ENCODE measurements at places on chromosomes 7 and 10.

- DNase-seq = no peak
Observed at GRCh38 chr7:80279760-80280159, 145.1 kb downstream of the GNAI1 start.

GRCh38 chr7:1533547-1534329, 3.2 kb downstream of the MAFK start:
- peak; percentile 72 for DNase-seq

GRCh38 chr10:133012573-133013359, 70.4 kb upstream of the CFAP46 start:
- DNase-seq = no peak

DNA sequence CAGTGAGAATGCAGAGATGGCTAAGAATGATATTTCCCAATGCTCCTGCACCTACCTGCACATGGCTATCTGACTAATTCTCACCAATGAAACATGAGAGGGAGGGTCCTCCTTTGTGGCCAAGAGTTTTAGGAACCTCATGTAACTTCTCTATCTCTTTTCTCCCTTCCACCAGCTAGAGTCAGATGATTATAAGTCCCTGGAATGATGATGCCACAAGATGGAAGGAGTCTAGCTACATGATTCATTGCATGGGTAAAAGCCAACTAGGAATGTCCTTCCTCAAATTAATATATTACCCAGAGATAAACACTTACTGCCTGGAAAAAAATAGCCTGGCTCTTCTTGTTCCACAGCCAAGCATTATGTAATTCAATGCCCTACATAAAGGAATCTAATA, 55.1 kb upstream of the AASS start:
- DNase-seq = peak; percentile 5

GRCh38 chr7:1224086-1224716, 8.5 kb upstream of the UNCX start:
- DNase-seq = no peak

DNA sequence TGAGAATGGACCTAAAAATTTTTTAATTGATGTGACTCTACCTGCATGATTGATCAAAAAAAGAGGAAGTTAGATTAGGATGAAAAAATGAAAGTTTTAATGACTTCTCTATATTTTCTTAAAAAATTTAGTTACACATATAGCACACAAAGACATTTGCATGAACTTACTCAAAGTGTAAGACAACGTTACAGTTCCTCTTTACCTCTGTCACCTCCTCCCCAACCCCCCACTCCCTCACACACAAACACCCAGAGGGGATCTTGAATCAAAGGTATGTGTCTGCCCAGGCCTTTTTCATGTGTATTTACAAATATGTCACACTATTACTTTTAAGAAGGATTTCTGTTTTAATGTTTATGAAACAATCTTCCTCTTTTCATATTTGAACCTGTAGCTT, 20.6 kb upstream of the CDCA7L start:
- DNase-seq = no peak

DNA sequence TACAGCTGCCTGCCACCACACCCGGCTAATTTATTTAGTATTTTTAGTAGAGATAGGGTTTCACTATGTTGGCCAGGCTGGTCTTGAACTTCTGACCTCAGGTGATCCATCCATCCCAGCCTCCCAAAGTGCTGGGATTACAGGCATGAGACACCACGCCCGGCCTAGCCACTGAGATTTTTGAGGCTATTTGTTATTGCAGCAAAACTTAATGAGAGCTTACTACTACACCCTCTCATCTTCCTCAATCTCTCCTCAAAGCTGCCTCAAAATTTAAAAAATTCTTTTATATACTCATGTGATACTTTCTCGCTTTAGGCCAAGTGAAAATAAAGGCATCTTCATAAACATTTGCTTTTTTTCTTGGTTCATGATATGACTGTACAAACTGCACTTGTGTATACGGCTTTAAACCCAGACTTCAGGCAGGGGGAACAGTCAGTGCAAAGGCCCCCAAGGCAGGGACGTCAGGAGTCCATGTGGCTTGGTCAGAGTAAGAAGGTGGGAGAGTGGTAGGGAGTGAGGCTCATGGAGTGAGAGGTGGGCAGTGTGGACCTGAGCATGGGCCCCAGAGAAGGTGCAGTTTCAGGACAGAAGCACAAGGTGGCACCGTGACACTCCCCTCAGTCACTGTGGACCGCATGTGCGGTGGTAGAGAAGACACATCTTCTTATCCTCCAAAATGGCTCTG, 55.5 kb downstream of the SYPL1 start:
- peak; percentile 70 for DNase-seq

- DNase-seq = no peak
Observed at GRCh38 chr7:39624442-39624807, 1.1 kb downstream of the RALA start.

- DNase-seq = no peak
Observed at GRCh38 chr10:34746094-34746493, 69.0 kb downstream of the PARD3 start.

DNA sequence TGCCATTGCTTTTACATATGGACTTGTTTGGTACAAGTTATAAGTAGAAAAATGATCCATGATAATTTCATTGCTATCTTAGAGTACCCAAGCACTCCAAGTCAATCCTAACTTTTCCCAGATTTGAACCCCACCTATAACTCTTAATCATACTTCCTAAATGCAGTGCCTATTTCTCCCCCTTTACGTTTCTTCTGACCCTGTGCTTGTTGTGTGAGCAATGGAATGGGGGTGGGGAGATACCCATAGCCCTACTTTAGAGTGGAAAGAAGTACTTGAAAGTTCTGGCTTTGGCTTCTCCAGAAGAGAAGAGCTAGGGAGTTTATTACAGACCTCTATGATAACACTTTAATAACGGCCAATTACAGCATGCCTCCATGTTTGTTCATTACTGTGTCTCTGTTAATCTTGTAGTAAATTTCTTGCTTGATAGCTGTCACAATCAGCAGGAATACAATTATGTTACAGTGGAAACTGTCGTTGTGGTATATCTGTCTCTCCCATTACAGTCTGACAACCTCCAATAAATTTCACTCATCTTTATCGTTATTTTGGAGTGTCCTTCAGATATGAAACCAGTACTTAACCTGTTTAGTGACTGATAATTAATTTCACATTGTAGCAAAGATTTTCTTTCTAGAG, 34.0 kb downstream of the CNPY1 start:
- no peak for DNase-seq

DNA sequence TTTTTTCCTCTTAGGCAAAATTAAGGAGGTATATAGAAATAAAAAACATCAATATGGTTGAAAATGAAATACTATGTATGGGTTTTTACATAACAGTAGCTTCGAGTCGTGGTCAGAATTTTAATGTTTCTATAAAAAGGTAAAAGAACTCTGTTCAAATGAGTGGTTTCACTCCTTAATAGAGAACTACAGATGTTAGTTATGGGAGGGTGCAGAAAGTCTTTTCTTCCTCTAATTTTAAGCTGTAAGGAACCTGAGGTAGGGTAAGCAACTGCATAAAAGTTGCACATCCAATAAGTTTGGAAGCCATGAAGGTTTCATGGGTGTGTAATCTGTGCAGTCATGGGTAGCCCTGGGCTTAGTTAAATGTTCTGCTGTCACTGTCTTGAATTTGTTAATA, 141.3 kb downstream of the SUGCT start:
- DNase-seq = no peak

DNA sequence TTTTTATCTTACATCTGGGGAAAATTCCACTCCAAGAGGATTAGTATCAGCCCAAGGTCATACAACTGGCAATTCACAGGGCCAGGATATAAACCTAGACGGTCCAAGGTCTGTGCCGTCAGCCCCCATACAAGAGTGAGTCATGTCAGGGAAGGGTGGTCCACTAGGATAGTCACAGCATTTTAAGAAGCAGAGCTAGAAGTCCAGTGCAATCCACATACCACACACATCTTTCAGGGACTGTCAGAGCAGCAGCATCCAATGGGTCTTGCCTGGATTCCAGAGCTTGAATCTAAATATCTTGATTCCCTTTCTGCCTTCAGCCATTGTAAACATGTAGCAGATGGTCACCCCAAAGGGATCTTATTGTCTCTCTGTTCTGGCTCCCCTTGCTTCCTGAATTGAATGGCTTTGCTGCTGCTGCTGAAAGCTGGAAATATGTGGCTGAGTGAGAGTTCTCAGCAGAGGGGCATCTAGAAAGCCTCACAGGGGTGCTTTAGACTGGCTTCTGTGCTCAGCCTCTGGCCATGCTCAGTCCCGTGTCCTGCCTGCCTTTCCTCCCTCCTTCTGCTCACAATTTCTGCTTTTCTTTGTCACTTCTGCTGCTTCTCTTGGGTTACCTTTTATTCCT, 9.9 kb upstream of the OR6V1 start:
- DNase-seq = peak; percentile 9

DNA sequence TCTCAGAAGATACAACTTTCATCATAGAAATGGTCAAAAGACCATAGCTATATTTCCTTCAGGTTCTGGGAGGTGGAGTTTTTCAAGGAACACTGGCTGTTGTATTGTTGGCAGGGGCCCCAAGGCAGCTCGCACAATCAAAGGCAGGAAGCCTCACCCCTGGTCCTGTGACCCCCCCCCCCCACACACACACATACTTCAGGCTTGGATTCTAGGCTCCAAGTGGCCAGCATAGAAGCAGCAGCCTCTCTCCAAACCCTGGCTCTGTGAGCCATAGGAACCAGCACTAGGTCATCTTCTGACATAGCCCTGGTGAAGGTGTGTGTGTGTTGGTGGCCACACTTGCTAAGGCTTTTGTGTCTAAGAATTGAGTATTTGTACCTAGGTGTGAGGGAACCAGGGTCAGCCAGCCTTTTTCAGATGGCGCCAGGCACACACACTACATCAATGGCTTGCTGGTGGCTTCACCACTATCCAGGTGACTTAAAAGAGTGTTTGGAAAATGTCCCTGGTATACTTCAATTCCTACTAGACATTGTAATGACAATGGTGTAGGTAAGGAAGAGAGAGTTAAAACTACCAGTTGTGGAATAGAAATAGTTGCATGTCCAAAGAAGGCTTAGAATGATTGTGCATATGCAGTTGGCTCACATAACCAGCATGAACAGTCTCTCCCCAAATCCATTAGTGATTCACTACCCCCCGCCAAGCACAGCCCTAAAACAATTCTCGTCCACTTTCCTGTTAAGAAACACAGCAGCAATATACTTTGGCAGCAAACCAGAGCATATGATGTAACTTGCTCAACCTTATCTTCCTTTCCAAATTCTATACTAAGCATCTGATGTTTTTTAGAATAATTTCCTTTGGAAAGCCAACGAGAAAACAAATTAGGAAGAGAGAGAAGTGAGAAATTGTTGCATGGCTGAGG, 91.3 kb downstream of the AVL9 start:
- peak; percentile 99 for DNase-seq

DNA sequence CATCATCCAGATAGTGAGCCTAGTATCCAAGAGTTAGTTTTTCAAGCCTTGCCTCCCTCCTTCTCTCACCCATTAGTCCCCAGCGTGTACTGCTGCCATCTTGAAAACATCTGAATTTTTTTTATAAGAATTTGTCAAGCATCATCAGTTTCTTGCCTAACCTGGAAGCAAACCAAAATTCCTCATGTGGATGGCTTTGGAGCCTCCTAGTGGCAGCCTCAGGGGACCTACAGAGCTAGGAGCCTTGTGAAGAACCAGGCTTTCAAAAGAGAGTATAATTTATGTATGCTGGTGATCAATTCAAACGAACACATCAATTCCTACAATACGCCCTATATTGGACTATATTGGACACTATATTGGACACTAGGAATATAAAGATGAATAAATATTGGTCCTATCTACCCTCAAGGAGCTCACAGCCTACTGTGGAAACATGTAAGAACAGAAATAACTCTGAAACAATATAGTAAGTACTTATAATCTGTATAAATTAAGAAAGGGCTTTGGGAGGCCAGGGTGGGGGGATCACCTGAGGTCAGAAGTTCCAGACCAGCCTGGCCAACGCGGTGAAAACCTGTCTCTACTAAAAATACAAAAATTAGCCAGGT, 63.4 kb downstream of the HPSE2 start:
- DNase-seq = peak; percentile 38

GRCh38 chr7:4519819-4520520, 162.1 kb upstream of the FOXK1 start:
- DNase-seq = no peak

DNA sequence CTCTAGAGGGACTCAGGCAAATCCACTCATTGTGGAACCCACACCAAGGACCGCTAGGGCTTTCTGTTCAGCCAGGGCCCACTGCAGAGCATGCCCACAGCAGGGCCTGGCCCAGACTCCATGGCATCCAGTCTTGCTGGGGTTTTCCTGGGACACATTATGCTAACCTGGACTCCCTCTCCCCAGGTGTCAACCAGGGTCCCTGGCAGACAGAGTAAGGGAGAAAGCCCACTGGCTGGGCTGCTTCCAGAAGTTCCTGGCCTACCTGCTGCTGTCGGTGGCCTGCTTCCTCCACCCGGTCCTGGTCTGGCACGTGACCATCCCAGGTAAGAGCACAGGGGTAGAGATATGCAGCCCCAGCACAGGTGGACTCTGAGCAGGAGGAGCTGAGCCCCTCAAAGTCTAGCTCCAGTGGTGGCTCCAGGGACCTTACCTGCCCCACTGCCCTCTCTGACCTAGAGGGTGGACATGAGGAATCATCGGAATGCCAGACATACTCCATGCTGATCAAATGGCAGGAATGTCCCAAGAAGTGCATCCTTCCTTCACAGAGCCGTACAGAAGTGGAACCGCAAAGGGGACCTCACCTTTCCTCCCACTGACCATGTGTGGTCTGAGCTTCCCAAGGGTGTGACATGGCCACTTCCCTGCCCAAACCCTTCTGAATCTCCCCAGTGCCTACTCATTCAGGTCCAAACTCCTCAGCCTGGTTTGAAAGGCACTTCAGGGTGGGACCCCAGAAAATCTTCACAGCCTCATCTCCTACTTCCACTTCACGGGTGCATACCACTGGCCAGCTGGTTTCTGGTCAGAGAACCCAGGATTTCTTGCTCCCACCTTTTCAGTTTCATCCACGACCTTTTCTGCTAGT, 22.5 kb downstream of the TMEM72 start:
- no peak for DNase-seq

GRCh38 chr10:24722131-24722675, 1.5 kb downstream of the ARHGAP21 start:
- DNase-seq = no peak

- no peak for DNase-seq
Observed at GRCh38 chr7:2965745-2966270, 77.9 kb downstream of the CARD11 start.

DNA sequence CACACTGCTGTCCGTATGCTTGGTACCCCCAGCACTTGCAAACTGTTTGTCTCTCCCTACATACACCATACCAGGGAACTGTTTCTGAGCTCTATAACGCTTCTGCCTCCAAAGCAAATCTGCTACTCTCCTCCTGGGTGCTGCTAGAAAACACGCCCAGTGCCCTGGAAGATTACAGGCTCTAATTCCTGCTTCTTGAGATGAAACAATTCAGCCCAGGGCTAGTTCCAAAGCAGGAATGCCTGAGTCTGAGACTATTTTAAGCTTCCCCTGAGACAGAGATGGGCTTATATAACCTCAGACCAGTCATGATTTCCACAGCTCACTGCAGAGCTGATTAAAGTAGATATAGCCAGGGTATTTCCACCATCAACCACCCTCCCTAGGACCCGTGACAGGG, 327.1 kb downstream of the GPR158 start:
- no peak for DNase-seq

GRCh38 chr7:101586078-101586905, 42.8 kb downstream of the MYL10 start:
- DNase-seq = no peak
